SHP77 (cell line): ENCODE measurements at places on chromosomes 13 and 19.

DNA sequence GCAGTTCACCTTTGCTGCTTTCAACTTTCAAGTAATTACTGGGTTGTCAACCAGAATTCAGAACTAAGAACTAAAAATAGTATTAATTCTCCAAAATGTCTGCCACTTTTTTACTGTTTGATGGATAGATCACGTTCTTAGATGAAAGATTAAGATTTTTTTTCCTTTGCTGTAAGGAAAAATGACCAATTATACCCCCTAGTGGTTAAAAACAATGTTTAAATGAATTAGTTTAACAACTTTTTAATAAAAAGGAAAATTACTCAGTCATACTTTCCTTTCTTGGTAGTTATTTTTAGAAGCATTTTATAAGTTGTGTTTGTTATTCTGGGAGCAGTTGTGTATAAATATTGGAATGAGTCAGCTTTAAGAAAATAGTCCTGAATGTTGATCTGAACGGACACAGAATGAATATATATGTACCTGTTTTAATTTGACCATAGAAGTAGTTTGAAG, 4.6 kb downstream of the TM9SF2 start:
- DNase-seq = no peak

GRCh38 chr13:20940083-20940482, 37.5 kb upstream of the XPO4 start:
- DNase-seq = no peak

DNA sequence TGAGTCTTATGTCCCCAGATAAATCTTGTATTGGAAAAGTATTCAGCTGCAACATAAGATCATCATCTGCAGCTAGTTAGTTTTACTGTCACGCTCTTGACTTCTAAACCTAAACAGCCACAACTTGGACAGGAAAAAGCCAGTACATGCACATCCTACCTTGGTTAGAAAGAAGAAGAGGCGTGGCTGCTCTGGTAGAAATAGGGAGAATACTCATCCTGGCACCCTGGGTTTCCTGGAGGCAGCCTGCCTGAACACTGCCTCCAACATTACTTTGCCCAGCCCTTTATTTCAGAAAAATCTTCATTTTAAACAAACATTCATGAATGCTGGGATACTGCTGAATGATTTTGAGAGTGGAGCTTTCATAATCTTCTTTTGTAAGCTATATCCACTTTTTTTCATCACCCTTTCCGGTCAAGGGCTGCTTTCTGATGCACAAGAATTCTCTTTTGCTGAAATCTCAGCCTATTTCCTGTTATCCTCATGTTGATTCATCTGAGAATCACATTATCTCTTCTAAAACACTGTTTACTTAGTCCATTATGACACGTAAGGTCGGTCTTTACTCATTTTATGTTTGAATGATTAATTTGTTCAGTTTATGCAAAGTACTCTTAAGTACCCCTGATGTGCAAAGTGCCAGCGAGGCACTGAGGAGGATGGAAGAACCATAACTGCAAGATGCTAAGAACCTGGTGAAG, 55.2 kb downstream of the STARD13 start:
- DNase-seq = no peak

- DNase-seq = no peak
Measured at GRCh38 chr13:106042996-106043581, 492.4 kb downstream of the EFNB2 start.

DNA sequence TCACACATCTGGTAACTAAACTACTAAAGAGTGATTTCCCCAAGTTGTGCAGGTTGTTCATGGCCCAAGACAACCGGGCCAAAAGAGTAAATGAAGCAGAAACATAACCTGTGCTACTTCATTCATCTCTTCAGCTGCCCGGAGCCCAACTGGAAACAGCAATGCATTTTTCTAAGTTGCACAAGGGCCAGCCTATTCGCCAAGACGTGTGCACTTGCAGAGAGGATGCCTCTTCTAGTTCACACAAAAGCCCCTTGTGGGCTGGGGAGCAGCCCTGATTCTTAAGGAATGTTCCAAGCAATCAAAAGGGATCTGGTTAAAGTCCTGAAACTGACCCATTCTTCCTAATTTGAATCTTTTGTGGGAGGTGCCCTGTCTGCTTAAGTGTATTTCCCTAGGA, 275.8 kb downstream of the SHISA2 start:
- DNase-seq = no peak

GRCh38 chr19:19388568-19389555, 16.6 kb upstream of the GATAD2A start:
- DNase-seq = no peak

GRCh38 chr13:44172281-44172810, 201.3 kb upstream of the SERP2 start:
- DNase-seq = no peak

DNA sequence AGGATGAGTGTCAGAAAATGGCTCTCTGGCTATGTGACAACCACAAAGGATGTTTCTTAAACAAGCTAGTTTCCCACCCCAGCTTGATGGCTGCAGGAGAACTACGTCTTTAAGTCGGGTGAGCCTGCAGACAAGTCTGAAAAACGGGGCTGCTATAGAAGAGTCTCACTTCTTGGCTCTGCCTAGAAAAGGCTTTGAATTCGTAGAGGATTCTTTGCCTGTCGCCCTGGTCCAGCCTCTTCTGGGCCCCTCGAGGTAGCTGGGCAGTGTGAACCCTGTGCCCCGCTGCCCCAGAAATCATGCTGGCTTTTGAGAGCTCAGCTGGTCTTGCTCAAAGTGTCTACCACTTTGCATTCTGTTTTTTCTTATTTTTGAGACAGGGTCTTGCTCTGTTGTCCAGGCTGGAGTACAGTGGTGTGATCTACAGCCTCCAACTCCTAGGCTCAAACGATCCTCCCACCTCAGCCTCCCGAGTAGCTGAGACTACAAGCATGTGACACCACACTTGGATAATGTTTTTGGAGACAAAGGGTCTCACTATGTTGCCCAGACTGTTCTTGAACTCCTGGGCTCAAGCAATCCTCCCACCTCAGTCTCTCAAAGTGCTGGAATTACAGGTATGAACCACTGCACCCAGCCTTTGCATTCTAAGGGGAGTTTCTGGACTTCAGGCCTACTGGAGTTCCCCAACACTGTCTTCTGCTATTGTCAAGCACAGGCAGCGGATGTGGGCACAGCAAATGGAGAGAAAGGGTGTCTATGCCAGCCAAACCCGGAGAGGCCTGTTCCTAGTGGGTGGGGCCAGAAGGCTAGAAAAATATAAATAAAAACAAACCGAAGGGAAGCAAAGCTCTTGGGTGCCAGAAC, 6.5 kb downstream of the CEBPA start:
- DNase-seq = no peak

DNA sequence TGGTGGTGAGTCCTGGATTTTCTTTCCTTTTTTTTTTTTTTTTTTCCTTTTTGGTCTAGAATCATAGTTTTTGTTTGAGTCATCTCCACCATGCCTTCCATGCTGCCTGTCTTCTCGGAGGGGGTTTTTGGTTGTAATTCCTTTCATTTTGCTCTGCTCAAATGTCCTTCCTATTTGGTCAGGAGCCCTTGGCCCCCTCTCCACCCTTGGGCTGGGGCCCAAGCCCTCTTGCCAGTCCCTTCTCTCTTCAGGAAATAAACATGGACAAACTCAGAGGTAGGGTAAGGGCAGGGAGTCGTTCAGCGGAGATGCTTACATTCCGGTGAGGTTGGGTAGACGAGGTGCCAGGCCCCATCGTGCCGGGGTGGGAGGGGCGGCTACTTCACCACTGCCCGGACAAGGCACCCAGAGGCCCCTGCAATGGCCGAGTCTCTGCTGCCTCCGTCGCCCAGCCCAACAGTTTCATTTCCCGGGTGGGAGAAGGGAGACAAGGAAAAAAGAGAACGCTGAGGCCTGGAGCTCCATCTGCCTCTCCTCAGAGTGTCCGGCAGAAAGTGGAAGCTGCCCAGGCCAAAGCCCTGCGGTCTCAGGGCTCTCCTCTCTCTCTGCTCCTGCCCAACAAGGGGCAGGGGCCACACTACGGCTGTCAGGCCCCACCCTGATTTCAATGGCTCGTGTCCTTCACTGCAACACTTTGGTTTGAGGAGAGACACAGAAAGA, 12.7 kb downstream of the ZNF574 start:
- no peak for DNase-seq

DNA sequence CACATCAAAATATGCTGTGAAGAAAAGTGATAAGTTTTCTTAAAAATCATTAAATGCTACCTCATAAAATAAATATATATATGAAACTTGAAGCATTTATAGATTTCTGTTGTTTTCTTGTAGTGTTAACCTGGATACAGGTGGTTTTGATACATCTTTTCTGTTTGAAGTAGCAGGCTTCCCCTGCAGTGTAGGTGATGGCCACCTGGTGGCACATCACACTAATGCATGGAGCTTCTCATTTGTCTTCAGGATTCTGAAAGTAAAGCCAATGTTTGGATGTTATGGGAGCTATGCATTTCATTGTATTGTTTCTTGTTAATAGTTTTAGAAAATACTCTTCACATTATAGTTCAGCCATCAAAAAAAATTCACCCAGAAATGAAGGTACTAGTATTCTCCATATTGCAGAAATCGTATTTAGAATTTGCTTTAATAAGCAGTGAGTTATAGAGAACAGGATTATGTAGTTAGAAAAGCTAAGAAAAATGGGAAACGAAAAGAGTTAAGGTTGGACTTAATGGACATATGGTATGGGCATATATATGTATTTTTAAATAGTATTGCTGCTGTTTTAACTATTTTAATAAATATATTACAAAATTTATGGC, 18.7 kb downstream of the GPR180 start:
- DNase-seq = peak; percentile 88

GRCh38 chr19:50717026-50717723, 2.4 kb downstream of the SHANK1 start:
- no peak for DNase-seq

DNA sequence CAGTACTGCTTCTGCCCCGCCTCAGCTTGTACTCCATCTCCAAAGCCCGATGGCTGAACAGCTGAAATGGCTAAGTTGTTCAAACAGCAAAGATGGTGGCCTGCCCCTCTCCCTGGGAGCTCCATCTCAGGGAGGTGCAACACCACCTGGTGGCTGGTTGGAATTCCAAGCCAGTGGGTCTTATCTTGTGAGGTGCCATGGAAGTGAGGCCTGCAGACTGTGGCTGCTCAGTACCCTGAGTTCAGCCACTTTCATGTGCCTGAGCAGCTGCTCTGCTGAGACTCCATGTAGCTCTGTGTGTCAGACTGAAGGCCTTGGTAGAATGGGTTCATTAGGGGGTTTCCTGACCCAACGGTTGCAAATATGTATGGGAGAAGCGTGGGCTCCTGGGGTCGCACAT, 67.3 kb upstream of the SPRY2 start:
- no peak for DNase-seq

- DNase-seq = no peak
Measured at GRCh38 chr19:4185413-4186086, 3.1 kb downstream of the ANKRD24 start.

GRCh38 chr13:107441279-107441678, 774.1 kb downstream of the LIG4 start:
- DNase-seq = no peak

- DNase-seq = peak; percentile 85
Measured at GRCh38 chr13:20566468-20566897, 474 bp upstream of the IFT88 start.

DNA sequence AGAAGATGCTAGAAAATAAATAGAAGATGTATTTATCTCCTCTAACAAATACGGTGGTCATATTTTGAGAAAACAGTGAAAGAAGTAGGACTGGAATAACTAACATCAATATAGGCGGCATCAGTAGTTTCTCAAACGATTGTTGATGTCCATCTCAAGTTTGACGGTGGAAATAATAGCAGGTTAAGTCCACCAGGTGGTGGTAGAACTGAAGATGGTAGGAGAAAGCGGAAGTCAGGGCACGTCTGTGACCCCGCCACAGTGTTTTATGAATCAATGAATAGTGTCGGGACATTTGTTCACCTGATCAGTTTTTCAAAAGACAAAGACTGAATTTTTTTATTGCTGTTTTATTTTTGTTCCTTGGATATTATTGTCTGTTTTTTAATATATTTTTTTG, 706.4 kb upstream of the SLC10A2 start:
- DNase-seq = peak; percentile 5

- no peak for DNase-seq
Measured at GRCh38 chr13:31649766-31650165, 89.6 kb upstream of the RXFP2 start.

DNA sequence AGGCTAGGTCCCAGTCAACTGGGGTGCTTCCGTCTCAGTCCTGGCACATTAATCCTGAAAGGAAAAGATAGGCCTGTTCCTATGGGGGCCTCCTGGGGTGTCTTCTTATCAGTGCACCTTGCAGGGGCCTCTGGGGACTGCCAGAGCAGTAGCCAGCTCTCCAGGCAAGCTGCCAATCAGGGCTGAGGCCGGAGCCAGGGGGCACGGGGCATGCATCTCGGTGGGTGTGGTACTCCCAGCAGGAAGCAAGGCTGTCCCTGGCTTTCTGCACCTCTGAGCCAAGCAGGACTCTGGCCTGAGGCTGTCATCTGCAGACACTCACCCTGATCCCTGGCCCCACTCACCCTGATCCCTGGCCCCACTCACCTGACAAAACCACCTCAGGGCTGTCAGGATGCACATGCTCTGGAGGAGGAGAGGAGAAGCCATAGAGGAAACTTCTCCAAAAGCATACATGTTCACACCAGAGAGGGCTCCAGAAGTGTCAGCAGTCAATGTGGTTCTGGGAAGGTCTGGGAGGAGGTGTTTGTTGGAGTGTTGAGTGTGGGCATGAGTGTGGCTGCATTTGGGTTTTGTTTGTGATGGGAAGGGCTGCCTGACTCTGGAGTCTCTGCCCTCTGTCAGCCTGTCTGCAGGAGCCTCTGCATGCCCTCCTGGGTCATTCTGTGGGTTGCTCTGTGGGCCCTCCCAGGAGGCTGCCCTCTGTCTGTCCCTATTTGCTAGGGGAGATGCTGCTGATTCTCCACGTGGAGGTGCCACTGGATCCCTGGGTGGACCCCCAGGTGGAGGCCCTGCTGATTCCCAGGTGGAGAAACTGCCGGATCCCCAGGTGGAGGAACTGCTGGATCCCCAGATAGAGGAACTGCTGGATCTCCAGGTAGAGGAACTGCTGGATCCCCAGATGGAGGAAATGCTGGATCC, 22.7 kb upstream of the KCTD15 start:
- DNase-seq = no peak
